ENCODE measurements at places on chromosomes 4 and X.

- DNase-seq = no peak
These were observed 732 bp upstream of the ADRA2C start for GRCh38 chr4:3765271-3766035.

DNA sequence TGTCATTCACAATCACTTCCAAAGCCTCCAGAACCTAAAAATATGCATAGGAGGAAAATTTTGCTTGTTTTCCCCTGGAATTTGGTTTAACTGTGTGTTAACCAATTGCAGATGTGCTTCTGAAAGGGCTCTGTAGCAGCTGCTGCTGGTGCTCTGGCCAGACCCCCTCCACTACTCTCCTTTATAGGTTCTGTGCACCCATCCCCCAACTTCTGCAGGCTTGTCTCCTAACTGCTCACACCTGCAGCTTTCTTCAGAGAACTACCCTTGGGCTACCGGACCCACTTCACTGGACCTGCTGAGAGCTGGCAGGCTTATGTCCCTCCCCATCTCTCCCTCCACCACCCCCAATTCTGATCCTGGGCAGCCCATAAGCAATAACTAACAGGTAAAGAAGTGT lies 662.1 kb upstream of the DIPK2B start:
- no peak for DNase-seq

- no peak for DNase-seq
These were observed 457 bp downstream of the RIPPLY1 start for GRCh38 chrX:106902684-106903083.

DNA sequence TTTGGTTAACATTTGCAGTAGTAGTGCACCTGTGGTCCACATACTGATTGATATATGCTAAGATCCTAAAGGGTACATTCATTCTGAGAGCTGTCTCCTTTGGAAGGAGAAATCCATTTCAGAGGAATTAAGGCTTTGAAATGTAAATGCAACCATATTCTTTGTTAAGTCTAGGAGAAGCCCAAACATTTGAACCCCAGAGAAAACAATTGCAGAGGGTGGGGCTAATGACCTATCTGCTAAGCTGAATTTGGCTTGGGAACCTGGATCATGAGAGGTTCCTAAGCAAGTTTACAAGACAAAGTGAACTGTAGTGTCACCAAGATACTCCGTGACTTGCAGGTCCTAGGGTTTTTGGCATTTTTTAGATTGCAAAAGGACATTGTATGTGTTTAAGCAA lies 41.2 kb downstream of the LAS1L start:
- DNase-seq = no peak

- no peak for DNase-seq
These were observed 18.8 kb upstream of the RPL34 start for GRCh38 chr4:108601532-108601931.

GRCh38 chr4:128227991-128228571 lies 59.5 kb downstream of the PGRMC2 start:
- no peak for DNase-seq

GRCh38 chr4:134057356-134057755 lies 144.2 kb downstream of the PABPC4L start:
- no peak for DNase-seq

DNA sequence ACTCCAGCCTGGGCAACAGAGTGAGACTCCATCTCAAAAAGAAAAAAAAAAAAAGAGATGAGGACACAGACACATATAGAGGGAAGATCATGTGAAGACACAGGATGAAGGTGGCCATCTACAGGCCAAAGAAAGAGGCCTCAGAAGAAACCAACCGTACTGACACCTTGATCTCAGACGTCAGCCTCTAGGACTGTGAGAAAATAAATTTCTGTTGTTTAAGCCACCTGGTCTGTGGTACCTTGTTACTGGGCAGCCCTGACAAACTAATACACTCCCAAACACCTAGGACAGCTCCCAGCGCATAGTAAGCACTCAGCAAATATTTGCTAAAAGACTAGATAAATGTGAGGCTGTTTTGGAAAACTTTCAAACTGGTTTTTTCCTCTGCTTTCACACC lies 59.2 kb upstream of the SMIM10 start:
- DNase-seq = no peak

- DNase-seq = no peak
These were observed 14.0 kb downstream of the RBMX start for GRCh38 chrX:136866337-136867095.

DNA sequence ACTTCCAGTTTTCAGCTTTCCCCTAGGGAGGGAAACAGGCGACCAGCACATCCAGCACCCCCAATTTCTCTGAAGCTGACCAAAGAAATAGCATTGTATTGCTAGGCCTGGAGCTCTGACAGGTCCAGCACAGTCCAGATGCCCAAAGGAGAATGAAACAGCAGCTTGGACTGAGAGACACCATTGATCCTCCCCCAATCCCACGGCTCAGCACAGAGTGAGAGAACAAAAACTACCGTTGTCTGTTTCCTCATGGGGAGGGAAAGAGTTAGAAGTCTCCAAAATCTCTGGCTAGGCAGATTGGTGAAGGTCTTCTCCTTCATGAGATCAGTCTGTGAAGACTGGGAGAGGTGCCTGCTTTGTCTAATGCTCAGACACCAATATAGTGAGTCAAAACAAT lies 8.6 kb downstream of the TCEAL7 start:
- DNase-seq = no peak

DNA sequence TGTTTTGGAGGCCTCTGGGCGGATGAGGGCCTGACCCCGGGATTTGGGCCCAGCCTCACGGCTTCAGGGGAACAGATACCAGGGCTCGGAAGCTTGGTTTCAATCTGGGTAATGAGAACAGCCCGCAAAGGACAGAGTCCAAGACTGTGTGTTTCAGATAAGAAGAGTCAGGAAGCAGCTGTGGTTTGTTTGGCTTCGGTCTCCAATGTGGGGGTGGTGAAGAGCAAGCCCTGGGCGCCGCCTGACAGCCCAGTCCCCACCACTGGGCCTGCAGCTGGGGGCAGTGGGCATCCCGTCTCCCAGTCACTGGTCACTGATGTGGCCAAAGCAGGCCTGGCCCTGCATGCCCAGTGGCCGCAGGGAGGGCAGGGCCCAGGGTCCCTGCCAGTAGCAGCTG lies 9.1 kb downstream of the WFS1 start:
- no peak for DNase-seq

DNA sequence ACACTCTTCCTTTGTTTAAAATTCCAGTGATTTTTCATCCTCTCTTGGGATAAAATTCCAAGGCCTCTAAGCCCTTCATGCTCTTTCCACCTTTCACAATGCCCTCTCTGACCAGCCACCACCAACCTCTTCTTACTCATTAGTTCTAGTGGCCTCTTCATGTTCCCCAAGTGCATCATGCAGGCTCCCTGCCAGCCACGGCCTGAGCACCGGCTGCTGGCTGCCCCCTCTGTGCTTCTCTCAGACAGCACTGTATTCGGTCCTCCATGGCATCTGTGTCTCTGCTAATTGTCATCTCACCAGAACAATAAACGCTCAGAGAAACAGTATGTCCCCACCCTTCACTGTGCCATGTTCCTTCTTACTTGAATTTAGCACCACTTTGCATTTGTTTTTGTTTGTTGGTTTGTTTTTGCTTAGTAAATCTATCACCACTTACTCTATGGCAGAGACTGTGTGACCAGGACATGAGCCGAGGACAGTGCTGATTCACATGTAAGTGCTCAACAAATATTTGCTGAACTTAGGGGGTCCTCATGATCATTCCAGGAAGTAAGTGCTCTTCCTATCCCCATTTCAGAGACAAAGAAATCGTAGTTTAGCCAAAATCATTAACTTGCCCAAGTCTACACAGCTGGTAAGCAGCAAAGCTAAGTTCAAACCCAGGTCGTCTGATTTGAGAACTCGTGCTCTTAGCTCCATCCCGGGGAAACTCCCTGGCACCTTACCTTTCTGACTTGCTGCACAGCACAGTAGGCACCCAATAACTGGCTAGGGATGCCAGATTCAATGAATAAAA lies 77.1 kb upstream of the UCP1 start:
- DNase-seq = no peak

GRCh38 chr4:8451440-8452182 lies 11.0 kb downstream of the TRMT44 start:
- no peak for DNase-seq

GRCh38 chr4:1549638-1550035 lies 134.5 kb downstream of the FAM53A start:
- no peak for DNase-seq

GRCh38 chr4:2545321-2546013 lies 9.0 kb downstream of the FAM193A start:
- DNase-seq = no peak

- peak; percentile 99 for DNase-seq
These were observed at the start of gene MORF4L2 for GRCh38 chrX:103686199-103687072. TSS of gene MORF4L2 (minus strand) at chrX:103686699. CDS start at chrX:103677027, 9,672 bp downstream.

DNA sequence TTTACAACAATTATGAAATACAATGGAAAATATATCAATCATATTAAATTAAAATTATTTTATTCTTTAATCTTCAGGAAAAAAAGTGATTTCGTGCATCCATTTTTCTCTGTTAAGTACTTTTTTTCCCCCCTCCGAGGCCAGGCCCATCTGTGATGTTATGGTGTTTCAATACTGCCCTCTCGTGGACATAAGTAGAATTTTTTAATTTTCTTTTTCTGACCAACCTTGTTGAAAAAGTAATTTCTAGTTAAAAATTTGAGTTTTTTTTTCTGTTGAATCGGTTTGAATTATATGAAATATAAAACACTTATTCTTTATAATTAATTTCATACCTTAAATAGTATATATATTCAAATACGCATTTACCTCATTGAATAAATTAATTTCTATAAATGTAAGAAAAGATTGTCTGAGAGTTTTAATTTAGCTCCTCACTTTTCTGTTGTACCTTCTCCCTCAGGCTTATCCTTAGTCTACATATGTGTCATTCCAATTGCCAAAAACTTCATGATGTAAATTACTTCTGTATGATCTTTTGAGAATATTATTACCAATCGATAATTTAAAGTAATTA lies 175.8 kb upstream of the TECRL start:
- no peak for DNase-seq

DNA sequence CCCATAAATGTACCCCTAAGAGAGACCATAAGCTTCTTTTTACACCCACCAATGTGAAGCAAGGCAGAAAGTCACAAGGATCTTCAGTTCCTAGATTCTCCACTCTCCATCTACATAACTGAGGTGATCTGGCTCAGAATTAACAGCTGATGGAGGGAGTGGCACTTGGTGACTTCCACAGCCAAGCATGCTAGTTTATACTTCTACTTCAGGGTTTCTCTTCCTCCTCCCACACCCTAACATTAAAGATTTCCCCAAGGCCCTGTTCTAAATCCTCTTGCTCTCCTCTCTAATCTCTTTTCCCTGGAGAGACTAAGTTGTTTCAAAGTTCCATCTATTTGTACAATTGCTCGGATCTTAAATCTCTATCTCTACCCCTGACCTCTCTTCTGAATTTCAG lies 81.1 kb downstream of the MBNL3 start:
- no peak for DNase-seq

- DNase-seq = no peak
These were observed 26.7 kb downstream of the ANKRD50 start for GRCh38 chr4:124685851-124686250.

GRCh38 chrX:17987783-17988182 lies 126.7 kb upstream of the RAI2 start:
- DNase-seq = no peak

DNA sequence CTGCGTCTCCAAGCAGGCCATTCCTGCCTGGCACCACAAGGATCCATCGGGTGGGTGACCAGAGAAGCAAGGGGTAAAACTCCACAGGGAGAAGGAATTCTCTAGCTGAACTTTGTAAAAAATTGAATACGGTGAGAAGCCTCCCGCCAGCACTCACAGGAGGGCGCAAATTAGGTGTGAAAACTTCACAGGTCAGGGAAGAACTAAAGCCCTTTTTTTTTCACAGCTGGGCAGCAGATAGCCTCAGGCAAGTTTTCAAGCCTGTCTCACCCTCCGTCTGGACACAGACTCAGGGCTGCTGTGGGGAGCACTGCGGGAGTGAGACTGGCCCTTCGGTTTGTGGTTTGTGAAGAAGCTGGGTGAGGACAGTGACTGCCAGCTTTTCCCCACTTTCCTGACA lies 224.1 kb upstream of the FGF16 start:
- no peak for DNase-seq

- DNase-seq = no peak
These were observed 403.2 kb upstream of the RASGEF1B start for GRCh38 chr4:81874661-81875515.

GRCh38 chrX:153725039-153725831 lies 579 bp downstream of the ABCD1 start:
- DNase-seq = no peak

DNA sequence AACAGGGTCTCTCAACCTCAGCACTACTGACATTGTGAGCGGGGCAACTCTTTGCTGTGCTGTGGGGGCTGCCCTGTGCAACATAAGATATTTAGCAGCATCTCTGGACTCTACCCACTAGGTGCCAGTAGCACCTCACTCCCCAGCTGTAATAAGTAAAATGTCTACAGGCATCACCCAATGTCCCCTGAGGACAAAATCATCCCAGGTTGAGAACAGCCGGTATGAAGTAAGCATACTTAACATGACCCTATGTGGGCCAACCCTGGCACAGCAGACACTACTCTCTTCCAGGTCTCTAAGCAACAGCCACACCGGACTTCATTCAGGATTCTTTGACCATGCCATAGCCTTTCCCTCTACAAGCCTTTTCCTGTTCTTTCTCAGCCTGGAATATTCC lies 10.5 kb upstream of the MGST2 start:
- DNase-seq = peak; percentile 39

DNA sequence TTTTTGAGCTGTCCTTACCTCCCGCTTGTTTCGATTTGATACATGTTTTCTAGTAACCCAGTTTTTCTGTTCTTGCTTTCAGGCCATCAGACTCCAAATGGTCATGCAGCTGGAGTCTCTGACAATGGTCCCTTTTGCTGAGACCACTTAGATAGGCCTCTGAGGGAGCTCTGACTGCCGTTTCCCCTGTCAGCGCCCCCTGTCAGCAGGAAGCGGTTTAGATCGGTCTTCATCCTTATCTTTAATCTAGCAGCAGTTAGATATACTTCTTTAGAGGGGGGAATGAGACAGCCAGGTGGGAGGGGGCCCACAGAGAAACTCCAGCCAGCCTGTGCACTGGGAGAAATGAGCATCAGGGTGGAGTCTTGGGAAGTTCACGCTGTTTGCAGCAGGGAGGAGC lies 457.9 kb downstream of the GPAT3 start:
- DNase-seq = no peak

- no peak for DNase-seq
These were observed 1.9 kb downstream of the FAM114A1 start for GRCh38 chr4:38869511-38869910.

DNA sequence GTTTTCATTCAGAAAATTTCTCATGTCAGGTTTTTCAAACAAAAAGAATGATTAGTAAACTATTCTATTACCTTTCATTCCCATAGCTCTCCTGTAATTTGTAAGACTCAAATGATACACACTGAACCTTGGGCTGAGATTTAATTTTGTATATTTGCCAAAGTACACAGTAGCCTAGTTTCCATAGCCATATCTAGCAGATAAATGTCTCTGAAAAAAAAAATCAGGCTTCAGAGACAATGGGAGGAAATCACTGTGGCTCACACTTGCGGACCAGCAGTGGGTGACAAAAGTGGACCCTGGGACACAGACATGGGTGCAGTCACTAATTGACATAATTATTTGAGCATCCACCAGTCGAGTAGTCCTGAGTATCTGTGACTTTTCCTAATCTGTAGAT lies 46.6 kb downstream of the MAOA start:
- DNase-seq = no peak

GRCh38 chrX:154596290-154596929 lies 11.5 kb downstream of the CTAG1A start:
- no peak for DNase-seq

- no peak for DNase-seq
These were observed 39.3 kb downstream of the RAB33B start for GRCh38 chr4:139493176-139493575.

- no peak for DNase-seq
These were observed 6.0 kb downstream of the HTRA3 start for GRCh38 chr4:8275548-8275910.

- no peak for DNase-seq
These were observed 245.2 kb downstream of the RAB28 start for GRCh38 chr4:13238936-13239335.
